ENCODE measurements at places on chromosomes 5 and 9.

DNA sequence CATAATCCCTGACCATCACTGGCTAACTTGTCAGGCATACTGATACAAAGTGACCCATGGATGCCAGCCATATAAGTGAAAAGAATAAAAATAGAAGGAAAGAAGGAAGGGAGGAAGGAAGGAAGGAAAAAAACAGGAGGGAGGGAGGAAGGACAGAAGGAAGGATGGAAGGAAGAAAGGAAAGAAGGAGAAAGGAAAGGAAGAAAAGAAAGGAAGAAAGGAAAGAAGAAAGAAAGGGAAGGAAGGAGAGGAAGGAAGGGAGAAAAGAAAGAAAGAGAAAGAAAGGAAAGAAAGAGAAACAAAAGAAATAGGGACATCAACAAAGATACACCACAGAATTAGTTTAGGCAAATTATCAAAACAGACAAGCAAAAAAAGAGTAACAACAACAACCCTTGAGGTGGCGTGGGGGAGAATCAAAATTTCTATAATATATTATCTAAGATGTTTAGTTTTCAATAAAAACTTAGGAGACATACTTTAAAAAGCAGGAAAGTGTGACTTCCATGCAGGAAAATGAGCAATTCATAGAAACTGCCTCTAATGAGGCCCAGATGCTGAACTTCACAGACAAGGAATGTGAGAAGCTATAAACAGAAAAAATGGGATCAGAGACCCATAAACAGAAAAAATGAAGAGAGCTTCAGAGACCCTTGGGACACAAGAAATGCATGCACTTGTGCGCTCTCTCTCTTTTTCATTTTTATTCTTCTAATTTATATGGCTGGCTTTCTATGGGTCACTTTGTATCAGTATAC, 96.1 kb upstream of the NFIL3 start:
- DNase-seq: no peak

GRCh38 chr9:94112716-94113465, 28.6 kb downstream of the PTPDC1 start:
- no peak for DNase-seq

DNA sequence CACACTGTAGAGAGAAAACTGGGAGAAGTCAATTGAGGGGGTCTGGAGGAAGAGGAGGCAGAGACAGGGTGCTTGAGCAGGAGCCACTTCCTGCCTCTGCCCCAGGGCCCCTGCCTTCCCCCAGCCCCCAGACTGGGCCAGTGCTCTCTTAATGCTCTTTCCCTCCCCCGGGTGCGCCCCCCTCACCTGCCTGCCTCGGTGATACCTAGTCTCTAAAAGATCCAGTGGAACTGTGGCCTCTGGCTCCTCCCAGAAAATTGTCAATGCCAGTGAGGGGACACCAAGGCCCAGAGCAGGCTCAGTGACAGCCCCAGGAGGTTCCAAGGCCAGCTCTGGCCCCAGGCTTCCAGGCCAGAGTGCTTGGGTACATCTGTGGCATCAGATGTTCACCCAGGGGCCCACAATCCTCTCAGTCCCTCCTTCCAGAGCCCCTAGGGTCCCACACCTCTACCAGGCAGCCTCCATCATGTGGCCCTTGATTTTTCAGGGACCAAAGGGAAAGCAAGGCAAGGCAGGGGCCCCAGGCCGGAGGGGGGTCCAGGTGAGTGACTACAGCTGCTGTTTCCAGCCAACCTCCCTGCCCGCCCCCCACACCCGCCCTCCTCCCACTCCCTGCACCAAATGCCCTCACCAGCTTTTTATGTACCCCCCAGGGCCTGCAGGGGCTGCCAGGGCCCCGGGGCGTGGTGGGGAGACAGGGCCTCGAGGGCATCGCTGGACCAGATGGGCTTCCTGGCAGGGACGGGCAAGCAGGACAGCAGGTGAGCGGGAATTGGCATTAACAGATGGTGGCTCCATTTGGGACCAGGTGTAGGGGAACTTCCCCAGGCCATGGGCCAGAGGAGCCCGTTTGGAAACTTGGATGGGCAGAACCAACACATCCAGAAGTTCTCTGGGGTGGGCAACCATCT, 33.1 kb upstream of the ORM1 start:
- DNase-seq: no peak

GRCh38 chr5:179964015-179964414, 56.3 kb upstream of the TBC1D9B start:
- DNase-seq: no peak

- no peak for DNase-seq
Observed at GRCh38 chr5:55657443-55657842, 54.7 kb downstream of the SLC38A9 start.

GRCh38 chr9:12809720-12810119, 34.9 kb downstream of the LURAP1L start:
- DNase-seq: no peak

GRCh38 chr5:126777975-126778674, 1.2 kb downstream of the LMNB1 start:
- peak; percentile 85 for DNase-seq

- no peak for DNase-seq
Observed at GRCh38 chr5:27612161-27612560, 573.8 kb upstream of the CDH9 start.

- DNase-seq: no peak
Observed at GRCh38 chr9:91741522-91741921, 208.5 kb downstream of the ROR2 start.

GRCh38 chr9:13064676-13065075, 214.8 kb downstream of the MPDZ start:
- DNase-seq: no peak

DNA sequence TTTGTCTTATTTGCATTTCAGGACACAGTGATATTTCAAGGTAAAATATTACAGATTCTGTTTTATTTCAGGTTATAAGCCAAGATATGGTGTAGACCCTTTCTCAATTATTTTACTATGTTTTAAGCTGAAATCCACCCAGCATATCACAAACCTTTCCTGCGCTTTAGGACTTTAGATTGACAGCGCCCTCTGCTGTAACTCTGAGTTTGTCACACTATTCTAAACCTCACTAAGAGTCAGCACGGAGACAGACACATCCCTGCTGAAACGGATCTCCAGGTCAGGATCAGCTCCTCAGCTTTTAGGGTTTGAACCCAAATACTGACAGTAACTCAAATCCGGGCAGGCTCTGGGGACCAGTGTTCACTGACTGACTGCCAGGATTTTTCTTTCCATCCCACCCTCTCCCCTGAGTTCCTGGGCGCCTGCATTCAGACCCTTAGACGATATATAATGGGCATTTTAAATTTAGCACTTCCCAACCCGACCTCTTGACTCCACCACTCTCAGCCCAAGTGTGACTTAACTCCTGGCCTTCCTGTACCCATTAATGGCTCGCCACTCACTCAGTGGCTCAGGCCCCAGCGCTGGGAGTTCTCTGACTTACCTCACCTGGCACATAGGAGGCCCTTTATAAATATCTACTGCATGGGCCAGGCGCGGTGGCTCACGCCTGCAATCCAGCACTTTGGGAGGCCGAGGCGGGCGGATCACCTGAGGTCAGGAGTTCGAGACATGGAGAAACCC, 33.5 kb downstream of the TLX3 start:
- no peak for DNase-seq

GRCh38 chr5:87015901-87016300, 251.8 kb upstream of the RASA1 start:
- no peak for DNase-seq

- no peak for DNase-seq
Observed at GRCh38 chr5:61697809-61698558, 365.9 kb downstream of the ZSWIM6 start.

- DNase-seq: no peak
Observed at GRCh38 chr9:121340676-121341392, 29.2 kb downstream of the STOM start.

DNA sequence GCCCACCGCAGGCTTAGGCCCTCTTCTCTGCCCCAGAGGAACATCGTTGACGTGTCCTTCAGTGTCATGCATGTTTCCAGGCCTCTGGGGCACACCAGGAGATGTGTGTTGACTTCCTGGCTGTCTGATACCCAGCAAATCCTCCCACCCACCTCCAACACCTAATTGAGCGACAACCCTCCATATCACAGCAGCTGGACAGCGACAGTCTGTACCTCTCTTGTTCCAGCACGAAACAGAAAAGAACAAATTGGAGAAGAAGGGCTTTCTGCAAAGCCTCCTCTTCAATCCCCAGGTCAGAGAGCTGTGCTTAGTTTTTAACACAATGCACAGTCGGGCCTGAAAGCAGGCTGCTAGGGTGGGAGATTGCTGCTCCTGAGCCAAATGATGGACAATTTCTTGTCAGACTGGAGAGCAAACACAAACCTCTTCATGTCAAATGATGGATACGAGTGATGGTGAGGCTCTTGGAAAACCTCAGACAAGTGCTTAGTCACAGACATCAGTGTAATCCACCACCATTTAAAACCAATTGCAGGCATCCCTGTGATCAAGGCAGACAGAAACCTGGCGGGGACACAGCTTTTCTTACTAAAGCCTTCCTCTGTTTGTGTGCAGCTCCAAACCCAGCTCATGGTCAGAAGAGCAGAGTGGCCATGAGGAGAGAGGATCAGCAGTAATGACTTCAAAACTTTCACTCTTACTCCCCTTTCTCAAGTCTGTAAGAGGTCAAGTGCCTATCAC, 110.6 kb downstream of the EBF1 start:
- no peak for DNase-seq

DNA sequence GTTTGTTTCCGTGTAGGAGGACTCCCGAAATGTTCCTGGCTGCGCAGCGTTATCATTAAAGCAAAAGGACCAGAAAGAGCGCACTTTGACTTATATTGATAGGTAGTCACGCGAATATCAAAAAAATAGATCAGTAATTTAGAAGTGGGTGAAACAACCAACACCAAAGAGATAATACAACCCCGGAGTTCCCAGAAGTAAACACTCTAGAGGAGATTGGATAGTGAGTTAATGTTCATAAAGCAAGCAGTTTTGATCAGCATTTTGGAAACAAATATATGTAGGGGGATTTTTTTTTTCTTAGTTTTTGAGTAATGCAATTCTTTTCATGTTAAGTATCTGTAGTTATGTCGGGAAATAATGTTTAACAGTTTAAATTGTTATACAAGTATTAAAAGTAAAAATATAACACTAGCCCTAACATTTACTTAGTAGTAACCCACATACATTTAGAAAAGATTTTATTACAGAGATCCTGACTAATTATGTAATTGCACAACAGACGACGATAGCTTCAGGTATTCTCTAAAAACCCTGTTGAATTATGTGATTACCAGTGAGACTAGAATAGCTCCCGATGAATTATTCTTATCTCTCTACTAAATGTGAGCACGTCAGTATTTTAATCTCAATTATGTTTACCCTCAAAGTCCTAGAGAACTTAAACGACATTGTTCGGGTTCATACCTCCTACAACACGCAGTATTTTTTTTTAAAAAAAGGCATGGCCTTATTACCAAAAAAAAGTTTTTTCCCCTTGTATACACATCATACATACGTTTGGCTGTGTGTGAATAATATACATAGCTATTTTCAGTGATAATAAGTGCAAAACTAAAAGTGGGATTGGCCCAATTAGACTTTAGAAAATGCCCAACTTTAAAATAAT, 9.4 kb upstream of the NFIB start:
- no peak for DNase-seq

DNA sequence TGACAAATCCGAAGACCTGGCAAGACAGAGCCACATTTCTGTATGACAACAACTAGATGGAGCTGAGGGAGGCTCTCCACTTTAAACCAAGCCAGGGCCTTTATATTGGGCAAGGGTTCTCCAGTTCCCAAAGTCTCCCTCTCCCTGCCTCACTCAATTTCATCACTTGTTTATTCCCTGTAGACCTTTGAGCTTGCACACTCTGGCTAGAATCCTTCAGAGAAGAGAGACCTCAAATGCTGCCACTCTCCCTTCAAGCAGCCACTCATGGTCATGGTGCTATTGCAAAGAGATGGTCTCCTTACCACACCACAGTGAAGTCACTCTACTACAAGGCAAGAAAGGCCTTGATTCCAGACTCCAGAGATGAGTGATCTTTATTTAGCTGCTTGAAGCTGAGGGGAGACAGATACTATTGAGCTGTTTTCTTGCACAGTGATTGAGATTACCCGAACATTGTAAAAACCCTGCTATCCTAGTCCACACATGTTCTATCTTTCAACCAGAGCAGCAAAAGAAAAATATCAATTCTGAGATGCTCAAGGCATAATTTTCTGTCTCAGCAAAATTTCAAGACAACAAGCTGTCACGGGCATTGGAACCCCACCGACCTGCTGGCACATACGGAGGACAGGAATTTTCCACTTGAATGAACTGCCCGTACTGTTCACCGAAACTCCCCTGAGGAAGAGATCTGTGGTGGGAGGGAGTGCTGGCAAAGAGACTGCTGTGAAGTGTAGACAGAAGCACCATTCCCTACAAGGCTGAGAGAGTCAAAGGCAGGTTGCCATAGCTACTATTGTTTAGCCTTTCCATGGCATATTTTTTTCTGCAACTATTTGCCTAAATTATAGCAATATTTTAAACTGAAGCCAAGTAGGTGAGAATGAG, 81.1 kb downstream of the CDO1 start:
- DNase-seq: no peak

- no peak for DNase-seq
Observed at GRCh38 chr5:81517462-81517861, 123.5 kb upstream of the ACOT12 start.

- DNase-seq: no peak
Observed at GRCh38 chr5:138724470-138725146, 28.6 kb upstream of the CTNNA1 start.

DNA sequence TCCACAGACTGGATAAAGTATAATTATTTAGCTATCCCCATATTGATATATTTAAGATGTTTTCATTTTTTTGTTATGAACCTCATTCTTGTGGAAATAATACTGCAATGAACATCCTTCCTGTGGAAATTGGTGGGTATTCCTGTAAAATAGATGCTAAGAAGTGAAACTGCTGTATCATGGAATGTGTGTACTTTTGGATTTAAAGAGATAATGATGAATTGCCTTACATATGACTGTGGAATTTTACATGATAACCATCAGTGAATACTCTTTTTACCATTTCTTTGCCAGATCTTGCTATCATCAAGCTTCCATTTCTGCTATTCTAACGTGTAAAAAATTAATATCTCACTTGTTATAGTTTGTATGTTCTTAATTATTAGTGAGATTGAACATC, 847.9 kb downstream of the EFNA5 start:
- no peak for DNase-seq

DNA sequence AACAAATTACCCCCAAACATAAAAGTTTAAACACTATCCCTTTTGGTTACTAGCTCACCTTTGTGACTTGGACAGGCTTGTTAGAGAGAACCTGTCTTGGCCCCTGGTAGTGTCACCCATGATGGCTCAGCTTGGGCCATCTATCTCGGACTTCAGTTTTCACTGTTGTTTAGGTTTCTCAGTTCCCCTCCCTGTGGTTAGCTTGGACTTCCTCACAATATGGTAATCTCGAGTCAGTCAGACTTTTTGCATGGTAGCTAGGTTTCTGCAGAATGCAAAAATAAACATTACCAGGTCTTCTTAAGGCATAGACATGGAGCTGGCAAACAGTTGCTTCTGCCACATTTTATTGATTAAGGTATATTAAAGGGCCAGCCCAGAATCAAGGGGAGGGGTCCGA, 324.3 kb upstream of the RORB start:
- no peak for DNase-seq

GRCh38 chr5:148791696-148792095, 34.7 kb upstream of the ADRB2 start:
- no peak for DNase-seq

- DNase-seq: no peak
Observed at GRCh38 chr5:36724467-36725332, 118.3 kb downstream of the SLC1A3 start.

GRCh38 chr5:14669975-14670374, 5.5 kb downstream of the OTULIN start:
- DNase-seq: no peak
